ENCODE measurements at places on chromosomes 12 and 14.

- DNase-seq, result no peak
Observed at GRCh38 chr14:38143170-38143569, 64.5 kb upstream of the SSTR1 start.

- no peak for DNase-seq
Observed at GRCh38 chr14:21539189-21539940, 13.2 kb upstream of the SALL2 start.

GRCh38 chr14:81802341-81802740, 268.7 kb upstream of the SEL1L start:
- no peak for DNase-seq

GRCh38 chr12:4196805-4197420, 76.6 kb upstream of the CCND2 start:
- DNase-seq, result no peak

- no peak for DNase-seq
Observed at GRCh38 chr12:117850048-117850447, 118.7 kb downstream of the KSR2 start.

- DNase-seq, result no peak
Observed at GRCh38 chr12:51371295-51371953, 19.8 kb downstream of the GALNT6 start.

DNA sequence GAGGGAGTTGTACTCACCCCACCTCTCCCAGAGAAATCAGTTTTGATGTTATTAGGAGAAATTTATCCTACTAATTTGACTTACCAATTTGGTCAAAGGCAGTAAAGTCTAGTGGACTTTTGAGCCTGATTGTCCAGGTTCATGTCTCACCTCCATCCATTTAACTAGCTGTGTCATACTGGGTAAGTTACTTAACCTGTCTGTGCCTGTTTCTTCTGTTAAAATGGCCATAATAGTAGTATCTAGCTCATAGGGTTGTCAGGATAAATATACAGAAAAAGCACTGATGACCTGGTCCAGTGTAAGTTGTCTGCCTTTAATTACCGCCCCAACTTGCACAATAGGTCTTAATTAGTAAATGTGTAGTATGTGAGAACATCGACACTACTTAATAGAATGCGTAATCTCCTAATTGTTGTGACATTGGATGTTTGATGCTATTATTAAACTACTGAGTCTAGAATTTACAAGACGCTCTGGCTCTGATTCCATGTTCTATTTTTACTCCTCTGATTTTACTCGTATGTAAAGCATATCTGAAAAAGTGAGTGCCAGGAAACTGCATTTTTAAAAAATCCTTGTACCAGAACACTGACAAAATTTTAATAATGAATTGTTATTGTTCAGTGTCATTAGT, 1.5 kb downstream of the RAB21 start:
- no peak for DNase-seq

DNA sequence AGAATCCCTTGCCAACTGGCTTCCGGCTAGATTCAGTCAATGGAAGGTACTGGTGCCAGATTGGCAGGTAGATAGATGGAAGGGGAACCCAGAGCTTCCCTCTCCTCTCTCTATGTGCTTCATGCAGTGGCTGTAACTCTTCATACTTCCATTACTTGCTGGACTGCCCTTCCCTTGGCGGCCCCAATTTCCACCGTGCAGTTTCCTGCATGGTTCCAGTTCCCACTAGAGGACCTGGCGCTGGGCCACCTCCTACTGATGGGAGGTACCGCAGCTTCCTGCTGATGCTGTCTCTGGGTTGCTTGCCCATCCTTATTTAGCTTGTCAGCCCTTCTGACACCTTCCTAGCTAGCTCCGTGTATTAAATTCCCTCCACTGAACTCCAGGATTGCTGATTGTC, 226.4 kb downstream of the ANO2 start:
- no peak for DNase-seq

DNA sequence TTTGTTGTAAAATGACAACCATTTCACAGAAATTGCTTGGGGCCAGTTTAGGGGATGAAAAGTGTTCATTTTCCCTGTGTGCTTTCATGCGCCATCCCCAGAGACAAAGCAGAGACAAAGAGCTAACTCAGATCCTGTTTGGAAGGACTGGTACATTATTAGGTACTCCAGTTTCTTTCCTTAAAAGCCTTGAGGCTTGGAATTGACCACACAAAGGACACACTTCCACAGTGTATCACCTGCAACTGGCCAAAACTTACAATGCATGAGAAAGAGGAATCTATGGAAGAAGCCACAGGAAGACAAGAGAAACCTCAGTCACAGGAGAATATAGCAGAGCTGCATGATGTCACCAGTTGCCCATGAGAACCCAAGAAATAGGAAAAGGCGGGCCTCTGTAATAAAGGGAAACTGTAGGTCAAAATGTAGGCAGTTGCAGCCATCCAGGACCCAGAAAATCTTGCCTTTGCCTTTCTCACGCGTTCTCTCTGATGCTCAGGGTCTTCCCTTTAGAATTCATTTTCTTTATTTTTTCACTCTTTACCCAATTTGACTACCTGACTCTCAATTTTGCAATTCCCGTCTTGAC, 339.0 kb downstream of the RMST start:
- no peak for DNase-seq

DNA sequence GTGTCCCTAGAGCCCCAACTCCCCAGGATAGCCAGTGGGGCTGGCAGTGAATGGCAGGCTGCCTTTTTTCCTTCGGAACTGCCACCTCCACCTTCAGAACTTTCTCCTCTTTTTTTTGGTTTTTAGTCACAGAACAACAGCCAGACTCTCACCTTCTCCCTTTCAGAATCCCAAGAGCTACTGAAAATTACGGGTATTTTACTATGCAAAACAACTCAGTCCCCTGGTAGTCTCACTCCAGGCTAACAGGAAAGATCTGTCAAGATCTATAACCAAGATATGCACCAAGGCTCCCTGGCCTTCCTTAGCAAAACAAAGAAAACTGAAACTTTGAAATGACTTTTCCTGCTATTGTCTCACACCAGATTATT, 12.5 kb downstream of the PLEKHG6 start:
- no peak for DNase-seq

DNA sequence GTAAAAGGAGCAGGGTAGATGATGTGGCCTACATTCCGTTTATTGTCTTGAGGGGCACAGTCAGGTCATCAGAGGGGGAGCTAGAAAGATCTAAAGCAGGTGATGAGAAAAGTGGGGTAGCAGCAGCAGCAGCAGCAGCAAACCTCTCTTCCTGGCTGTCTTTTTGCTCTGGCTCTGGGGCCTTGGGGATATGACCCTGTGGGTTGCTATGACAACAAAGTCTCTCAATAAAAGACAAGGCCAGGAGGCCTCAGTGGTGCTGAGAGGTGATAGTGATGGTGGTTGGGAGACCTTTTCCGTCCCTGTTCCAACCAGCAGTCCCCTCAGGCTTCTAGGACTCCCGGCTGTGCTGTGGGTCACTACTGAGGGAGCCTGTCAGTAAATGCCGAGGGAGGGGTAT, 138.6 kb downstream of the SLC8A3 start:
- DNase-seq, result no peak

- no peak for DNase-seq
Observed at GRCh38 chr12:57479376-57480115, at the start of gene ARHGAP9. Gene ARHGAP9, minus strand, starts transcription at chr12:57479866. Its CDS starts 460 bp downstream, at chr12:57479406.

DNA sequence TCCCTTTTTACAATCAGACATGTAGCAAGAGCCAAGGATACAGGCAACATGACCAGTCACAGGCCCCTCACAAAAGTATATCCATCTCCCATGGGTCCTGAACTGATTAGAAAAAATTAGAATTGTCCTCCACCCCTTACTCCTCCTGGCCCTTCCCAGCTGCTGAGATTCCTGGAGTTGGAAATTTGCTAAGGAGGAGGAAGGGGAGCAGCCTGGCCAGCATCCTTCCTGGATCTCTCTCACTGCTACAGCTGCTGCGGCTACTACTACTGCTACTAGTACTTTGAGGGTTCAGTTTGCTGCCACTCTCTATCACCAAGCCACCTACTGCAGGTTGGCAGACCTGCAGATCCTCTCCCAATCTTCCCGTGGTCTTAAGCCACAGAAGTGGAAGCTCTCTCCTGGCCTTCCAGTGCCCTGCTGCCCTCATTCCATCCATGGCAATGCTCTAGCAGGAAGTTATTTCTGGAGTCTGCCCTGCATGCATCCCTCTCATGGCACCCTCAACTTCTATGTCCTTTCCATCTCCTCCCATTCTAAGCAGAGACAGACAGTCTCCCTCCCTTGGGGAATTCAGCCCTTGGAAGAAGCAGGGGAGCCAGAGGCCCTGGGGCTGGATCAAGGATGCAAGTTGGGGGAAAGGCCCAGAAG, 1.0 kb downstream of the ITGA7 start:
- no peak for DNase-seq

- DNase-seq, result no peak
Observed at GRCh38 chr14:63174760-63175191, 29.5 kb upstream of the RHOJ start.

DNA sequence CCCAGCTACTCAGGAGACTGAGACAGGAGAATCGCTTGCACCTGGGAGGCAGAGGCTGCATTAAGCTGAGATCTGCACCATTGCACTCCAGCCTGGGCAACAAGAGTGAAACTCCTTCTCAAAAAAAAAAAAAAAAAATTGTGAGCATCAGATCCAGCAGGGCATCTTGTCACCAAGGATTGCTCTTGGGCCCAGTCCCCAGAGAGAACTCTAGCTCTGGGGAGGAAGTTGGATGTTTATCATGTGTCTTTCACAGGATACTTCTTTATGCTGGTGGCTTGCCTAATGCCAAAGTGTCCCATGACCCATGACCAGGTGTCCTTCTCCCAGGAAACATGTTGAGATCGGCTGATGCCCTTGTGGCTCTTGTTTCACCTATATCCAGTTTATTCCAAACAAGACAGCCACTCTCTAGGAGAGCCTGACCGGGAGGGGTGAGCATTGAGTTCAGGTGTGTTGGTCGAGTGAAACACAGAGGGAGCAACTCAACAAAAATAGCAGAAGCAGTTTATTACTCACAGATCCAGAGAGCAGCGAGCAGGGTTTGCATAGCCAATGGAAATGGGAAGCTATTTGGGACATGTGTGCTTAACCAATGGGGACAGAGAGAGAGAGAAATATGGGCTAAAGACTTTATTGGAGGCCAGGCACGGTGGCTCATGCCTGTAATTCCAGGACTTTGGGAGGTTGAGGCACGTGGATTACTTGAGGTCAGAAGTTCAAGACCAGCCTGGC, 6.6 kb upstream of the TCHP start:
- no peak for DNase-seq

DNA sequence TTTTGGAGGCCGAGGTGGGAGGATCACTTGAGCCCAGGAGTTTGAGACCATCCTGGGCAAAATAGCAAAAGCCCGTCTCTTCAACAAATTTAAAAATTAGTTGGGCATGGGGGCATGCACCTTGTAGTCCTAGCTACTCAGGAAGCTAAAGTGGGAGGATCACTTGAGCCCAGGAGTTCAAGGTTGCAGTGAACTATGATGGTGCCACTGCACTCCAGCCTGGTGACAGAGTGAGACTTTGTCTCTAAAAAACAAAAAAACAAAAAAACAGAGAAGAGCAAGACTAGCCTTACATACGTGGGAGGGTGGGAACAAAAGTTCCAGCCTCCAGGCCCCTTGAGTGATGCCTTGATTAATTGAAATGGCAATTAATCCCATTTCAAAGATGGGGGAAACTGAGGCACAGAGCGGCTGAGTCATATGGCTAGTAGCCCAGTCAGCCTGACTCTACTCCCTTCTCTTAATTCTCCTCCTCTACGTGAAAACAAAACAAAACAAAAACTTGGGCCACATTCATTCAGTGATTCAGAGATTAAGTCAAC, 3.3 kb upstream of the FAM222A start:
- no peak for DNase-seq

- no peak for DNase-seq
Observed at GRCh38 chr12:69240631-69240995, 1.2 kb downstream of the CPSF6 start.

DNA sequence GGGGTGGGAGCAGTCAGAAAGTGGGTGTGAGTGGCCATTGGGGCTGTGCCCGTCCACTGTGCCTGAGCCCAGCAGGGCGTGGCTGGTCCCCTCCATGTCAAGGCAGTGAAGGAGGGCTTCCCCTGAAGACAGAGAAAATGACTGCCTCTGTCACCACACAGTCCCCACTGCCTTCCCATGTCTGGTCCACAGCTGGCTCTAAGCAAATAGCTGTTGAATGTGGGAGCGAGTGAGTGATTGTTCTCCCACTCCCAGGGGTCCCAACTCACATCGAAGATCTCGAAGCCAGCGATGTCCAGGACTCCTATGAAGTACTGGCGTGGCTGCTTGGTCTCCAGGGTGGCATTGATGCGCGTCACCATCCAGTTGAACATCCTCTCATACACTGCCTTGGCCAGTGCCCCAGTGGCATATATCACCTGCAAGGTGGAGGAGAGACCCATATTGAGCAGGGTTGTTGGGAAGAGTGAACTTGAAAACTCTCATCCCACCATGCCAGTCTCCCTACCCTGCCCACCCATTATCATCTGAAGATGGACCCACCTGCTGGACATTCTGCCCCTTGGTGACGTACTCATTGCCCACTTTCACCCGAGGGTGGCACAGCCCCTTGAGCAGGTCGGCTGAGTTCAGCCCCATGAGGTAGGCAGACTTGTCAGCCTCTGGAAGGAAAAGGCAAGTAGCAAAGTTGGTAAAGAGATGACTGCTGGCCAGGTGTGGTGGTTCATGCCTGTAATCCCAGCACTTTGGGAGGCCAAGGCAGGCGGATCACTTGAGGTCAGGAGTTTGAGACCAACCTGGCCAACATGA, 6.6 kb downstream of the MYH7 start:
- DNase-seq, result no peak

DNA sequence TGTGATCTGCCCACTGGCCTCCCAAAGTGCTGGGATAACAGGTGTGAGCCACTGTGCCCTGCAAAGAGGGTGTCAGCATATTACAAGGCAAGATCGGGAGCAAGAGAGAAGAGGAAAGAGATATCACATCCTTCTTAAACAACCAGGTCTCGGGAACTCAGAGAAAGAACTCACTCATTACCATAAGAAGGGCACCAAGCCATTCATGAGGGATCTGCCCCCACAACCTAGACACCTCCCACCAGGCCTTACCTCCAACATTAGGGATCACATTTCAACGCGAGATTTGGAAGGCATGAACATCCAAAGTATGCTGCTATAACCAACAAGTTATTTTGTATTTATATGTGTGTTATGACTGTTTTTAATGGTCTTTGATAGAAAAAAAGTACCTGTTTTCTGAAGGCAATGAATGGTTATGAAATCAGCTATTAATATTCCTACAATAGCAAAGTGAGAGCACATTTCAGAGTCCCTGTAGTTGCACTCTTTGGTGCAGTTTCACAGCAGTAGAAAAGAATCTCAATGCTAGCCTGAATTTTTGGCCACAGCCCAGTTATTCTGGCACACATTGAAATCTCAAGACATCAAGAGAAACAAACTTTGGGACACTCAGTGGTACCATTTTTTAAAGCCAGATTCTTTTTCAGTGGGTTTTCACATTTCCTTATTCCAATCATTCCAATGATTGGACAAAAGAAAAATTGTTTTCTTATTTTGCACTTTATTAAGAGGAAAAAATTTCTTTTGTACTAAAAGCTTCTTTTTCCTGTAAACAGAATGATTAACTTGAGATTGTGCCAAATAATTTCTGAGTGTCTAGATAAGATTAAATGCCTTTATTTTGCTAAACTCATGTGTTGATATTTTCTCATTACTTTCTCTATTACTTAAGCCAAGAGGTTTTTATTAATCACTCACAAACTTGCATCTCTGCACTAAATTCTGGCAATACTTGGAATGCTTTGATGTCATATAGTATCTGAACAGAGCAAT, 582.6 kb upstream of the ATP2B1 start:
- DNase-seq, result no peak
